ENCODE measurements at places on chromosomes 4 and X. TPM values are rescaled to one million over a fixed set of nuclear protein-coding genes. Genes with fewer than 3 reads are reported as not detected.

NDNF gene
- total RNA-seq = 12.1 TPM

SPANXC gene
- total RNA-seq = not detected

PSMD10 gene
- 52.0 TPM for total RNA-seq

CDK16 gene
- 181 TPM for total RNA-seq

ITM2A gene
- total RNA-seq = 839 TPM

YIPF6 gene
- 36.8 TPM for total RNA-seq

CDS1 gene
- total RNA-seq = 1.8 TPM

DNA sequence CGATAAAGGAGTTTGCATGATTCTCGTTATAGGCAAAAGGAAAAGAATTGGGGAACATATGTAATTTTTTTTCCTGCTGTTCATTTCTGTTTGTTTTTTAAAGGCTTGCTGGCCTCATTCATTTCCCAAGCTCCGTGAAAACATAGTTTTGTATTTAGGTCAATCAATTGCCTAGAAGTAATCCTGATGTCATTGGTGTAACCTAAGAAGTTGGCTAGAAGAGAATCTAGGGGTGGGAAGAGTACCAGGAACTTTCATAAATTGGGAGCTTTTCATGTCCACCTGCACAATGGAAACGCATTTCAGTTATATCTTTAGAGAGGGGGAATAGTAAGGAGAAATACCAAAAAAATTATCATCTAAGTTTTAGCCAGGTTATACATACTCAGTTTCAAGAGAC lies 3.8 kb downstream of the RAPGEF2 start:
- DNase-seq = no peak

- no peak for DNase-seq
Measured at GRCh38 chrX:152444338-152444737, 6.8 kb downstream of the GABRA3 start.

GRCh38 chrX:133630362-133630761 lies 215.1 kb upstream of the GPC4 start:
- no peak for DNase-seq

DNA sequence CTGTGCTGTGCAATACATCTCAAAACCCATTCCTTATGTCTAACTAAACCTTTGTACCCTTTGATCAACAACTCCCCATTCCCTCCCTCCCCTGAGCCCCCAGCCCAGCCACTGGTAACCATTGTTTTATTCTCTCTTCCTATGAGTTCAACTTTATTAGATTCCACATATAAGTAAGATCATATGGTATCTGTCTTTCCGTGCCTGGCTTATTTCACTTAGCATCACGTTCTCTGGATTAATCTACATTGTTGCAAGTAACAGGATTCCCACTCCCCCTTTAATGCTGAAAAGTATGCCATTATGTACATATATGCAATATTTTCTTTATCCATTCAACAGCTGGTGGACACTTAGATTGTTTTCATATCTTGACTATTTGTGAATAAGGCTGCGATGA lies 119.4 kb downstream of the RNF150 start:
- DNase-seq = no peak

GRCh38 chrX:38277136-38277535 lies 50.2 kb downstream of the RPGR start:
- no peak for DNase-seq

DNA sequence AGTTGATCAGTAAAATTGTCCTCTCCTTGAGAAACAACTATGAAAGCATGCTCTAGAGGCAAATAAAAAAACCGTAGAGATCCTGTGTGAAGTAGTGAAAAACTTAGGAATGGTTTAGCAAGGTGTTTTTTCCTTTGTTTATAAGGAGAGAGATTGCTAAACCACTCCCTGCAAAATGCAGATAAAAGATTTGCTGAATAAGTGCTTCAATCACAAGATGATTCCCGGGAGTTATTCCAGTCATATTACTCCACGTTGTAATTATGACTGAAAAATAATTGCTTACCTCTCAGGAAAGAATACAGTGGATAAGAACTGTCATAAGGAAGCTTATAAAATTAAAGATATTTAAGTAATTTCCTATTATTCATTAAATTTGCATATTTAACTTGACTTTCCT lies 2.8 kb downstream of the GK start:
- DNase-seq = no peak

DNA sequence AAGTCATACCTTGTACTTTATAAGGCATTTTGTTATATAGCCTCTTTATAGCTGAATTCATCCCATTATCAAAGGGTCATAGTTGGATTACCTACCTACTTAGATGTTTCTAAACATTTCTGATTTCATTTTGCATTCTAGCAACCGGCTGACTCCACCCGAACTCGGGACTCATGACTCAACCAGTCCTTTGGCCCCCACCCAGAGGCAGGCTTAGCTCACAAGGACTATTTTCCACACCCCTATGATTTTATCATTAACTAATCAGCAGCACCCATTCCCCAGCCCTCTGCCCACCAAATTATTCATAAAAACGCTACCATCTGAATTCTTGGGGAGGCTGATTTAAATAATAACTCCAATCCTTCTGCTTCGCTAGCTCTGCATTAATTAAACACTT lies 79.9 kb upstream of the EGFL6 start:
- no peak for DNase-seq

DNA sequence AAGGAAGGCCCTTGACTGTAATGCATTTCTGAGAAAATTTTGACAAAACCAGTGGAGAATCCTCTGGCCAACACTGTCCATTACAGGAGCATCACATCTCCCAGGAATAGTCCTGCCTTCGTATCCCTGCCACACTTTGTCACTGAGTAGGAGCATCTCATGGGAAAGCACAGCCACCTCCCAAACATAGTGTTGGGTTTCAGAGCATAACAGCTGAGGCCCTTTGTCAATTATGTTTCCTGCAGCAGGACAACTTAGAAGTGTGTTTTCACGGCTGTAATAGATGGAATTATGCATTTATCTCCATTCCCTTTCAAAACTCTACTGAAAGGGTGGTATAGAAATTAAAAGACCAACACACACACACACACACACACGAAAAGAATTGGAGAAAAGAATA lies 91.1 kb upstream of the SMAD1 start:
- no peak for DNase-seq

DNA sequence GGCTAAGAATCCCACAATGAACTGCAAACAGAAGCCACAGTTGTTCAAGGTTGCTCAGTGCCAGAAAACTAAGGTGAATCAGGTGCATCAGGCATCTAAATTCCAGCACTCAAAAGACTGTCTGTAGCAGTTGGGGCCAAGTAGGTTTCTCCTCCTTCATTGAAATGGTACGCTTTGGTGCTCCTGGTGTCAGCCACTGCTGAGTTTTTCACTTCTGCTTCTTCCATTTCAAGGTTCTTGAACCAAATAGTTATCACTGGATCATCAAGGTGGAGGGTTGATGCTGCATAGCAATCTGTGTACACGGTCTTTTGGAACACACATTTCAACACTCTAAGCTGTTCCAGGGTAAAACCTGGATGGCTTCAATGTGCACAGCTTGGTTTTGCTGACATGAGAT lies 74.4 kb downstream of the TMA16 start:
- no peak for DNase-seq

DNA sequence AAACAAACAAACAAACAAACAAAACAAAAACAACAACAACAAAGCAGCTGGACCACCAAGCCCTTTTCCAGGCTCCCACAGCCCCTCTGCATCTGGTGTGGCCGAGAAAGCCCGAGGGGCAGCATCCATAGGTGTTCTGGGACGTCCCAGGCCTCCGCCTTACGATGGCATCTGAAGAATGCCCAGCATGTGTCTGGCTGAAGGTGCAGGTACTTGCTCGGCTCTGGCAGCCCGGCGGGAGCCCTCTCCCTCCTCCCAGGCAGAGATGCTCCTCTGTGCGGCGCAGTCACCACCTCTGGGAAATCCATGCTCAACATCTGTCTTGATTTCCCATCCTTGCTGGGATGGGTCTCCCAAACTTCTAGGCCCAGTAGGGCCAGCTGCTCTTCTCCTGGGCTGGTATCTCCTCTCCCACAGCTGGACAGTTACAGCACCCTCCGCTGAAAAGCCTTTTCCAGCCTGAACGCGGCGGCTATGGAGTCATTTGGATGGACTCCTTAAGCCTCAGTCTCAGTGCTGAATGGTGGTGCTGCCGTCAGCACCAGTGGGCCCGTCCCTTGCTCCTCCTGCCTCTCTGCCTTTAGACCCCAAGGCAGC lies 4.3 kb downstream of the PSAPL1 start:
- DNase-seq = no peak

DNA sequence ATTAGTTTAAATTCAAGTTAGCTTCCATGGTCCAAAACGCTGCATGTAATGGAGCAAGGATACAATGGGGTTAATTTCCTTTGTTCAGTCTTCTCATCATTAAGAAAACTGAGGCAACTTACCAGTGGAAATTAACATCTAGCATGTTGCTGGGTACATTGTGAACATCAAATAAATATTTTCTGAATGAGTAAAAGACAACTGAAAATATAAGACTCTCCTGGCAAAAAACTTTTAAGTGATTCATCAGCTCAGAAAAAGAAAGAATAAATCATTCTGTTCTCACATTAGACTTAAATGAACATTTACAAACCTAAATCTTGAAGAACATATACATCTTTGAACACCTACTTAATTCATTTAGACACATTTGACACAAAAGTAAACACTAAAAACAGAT lies 138.4 kb upstream of the ETNPPL start:
- DNase-seq = no peak

GRCh38 chr4:122224348-122224747 lies 72.2 kb downstream of the BLTP1 start:
- DNase-seq = peak; percentile 69

DNA sequence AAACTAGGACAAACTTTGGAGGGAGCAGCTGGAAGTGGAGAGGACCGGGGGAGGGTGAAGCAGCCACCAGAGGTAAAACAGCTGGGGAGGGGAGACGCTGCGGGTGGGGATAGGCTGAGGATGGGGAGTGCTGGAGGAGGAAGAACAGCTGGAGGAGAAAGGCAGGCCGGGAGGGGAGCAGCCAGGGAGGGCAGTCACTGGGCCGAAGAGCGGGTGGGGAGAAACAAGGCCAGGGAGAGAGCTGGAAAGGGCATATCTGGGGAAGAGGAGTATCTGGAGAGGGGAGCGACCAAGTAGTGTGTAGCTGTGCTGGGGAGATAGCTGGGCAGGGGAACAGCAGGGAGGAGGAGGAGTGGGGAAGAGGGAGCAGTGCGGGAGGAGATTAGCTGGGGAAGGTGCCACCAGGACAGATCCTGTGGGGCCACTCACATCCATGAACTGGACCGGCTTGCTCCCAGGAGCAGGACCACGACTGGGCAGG lies 2.7 kb downstream of the SLC38A5 start:
- DNase-seq = no peak

DNA sequence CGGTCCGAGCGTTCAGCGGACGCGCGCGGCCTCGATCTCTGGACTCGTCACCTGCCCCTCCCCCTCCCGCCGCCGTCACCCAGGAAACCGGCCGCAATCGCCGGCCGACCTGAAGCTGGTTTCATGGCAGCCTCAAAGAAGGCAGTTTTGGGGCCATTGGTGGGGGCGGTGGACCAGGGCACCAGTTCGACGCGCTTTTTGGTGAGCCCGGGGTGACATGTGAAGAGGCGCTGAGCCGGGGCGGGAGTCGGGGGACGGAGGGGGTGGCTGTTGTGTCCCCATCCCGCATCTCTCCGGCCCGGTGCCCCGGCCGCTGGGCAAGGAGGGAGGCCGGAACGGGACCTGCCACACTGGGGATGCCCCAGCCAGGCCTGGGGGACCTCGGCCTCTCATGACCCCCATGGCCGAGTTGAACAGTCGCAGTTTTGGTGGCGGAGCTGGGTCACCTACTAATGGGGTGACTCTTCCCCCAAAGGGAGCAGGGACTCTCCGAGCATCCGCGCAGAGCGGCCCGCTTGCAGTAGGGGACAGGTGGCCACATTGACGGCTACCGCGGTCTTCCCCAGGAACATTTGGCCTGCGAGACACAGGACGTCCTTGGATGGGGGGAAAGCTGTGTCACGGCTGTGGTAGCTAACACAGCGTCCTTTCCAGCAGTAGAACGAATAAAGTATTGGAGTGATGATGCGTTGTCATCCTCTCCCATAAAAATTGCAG lies at the start of gene GK:
TSS of gene GK (plus strand) at position 9 of the 717 bp plus-strand sequence. CDS start at position 124, 115 bp downstream.
- DNase-seq = peak; percentile 2

DNA sequence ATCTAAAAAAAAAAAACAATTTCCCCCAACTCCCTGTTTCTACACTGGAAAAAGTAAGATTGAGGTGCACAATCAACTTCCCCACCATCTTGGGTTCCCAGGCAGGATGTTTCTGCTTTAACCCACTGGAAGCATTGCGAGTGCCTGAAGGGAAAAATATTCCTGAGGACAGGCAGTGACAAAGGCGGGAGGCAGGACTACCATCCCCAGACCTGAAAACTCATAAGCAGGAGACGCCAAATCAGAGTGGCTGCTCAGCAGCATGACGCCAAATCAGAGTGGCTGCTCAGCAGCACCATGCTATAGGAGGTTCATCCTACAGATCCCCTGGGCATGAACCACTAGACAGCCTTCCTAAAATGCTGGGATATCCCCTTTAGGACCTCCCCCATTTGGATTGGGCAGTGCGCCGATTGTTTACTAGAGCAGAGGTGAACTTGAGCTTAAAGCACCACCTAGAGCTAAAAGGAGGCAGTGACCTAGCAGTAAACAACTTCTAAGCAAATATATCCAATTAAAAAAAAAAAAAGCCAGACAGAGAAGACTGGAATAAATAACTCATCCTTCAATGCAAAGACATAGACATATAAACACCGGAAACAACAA lies 35.0 kb upstream of the GK start:
- no peak for DNase-seq

DNA sequence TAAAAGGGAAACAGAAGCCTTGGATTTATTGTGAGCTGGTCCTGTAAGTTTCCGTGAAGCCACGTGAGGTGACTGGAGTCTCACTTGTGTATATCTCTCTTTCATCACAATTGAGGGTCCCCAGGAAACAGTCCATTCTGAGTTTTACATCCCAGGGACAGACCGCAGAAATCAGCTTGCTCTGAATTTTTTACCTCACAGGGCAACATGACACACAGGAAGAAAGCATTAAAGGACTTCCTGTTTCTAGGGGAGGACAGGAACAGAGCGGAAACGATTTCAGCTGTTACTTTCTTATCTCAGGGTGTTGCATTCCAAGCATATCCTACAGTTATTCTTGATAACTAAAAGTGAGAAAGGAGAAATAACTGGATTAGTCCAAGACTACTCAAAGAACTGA lies 553.5 kb downstream of the TRAM1L1 start:
- DNase-seq = peak; percentile 99

DNA sequence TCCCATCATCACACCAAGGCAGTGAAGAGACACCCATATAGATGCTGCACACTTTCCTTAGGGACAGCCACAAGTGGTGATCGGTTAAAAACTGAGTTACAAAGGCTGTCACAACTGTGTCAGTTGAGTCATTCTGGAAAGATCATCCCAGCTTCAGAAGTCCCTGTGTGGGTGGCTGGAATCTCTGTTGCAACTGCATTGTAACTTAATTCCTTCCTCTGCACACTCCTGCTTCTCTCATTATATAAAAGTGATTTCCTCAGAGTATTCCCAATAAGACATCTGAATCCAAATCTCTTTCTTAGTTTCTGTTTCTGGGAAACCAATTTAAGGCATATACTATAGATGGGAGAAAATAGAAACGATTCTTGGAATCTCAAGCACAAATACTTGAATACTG lies 88.1 kb downstream of the FSTL5 start:
- DNase-seq = no peak

- DNase-seq = peak; percentile 4
Measured at GRCh38 chrX:23373129-23373804, 38.6 kb downstream of the PTCHD1 start.

Measured in A673 (cell line).